ENCODE measurements at places on chromosomes 12 and 14.

GRCh38 chr14:30389134-30389876 lies 169.7 kb upstream of the G2E3 start:
- peak; percentile 6 for DNase-seq

GRCh38 chr12:122021822-122022392 lies at the start of gene BCL7A:
TSS of gene BCL7A (plus strand) at chr12:122021884. CDS start at chr12:122022092, 208 bp downstream.
- peak; percentile 69 for DNase-seq

- DNase-seq = peak; percentile 10
Measured at GRCh38 chr14:83300476-83301064, 1766.9 kb upstream of the SEL1L start.

DNA sequence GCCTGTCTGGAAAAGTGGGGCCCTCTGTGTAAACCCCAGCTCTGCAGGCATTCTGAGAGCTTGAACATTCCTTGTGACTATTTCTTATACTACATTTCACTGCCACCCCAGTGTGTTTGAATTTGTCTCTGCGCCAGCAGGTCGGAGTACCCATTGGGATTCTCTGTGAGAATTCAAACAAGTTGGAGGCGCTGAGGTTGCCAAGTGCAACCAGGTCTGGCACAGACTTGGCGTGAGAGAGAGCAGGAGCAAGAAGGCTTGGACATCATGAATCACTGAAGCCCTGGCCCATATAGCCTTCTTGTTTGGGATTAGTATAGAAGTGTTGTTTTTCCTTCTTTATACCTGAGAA lies 33.0 kb upstream of the ATP2A2 start:
- peak; percentile 53 for DNase-seq

DNA sequence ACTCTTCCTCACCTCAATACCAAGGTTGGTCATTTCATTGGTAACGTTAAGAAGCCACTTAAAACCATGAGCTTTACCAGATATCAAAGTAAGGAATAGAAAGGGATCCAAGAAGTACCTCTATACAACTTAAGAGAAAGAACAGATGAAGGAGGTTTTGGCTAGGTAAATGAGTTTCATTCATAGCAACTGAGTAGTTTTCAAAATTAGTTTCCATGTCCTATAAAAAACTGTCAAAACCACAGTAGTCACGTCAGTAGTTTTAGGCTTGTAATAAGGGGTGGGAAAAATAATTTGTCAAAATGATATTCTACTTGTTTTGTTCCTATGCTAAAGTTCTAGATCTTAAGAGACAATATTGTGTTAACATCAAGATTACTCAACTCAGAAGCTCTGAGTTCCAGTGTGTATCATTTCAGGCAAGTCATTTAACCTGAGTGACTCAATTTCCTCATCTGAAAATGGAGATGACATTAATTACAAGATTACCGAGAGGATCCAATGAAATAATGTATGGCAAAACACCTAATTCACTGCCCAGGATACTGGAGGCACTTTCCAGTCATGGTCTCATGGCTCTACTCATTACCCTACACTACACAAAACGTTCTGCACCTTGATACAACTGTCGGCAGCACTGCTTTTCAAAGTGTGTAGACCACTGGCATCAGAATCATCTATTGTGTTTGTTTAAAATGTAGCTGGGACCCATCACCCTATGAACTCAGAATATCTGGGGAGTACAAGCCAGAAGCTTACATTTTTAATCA lies 24.1 kb upstream of the SLC6A13 start:
- DNase-seq = no peak

DNA sequence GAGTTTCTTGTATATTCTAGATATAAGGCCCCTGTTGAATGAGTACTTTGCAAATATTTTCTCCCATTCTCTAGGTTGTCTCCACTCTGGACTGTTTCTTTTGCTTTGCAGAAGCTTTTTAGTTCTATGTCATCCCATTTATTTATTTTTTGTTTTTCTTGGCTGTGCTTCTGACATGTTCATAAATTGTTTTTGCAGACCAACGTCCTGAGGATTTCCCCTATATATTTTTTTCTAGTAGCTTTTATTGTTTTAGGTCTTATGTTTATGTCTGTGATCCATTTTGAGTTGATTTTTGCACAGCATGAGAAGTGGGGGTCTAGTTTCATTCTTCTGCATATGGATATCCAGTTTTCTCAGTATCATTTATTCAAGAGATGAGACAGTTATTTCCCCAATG lies 70.4 kb upstream of the BTG1 start:
- no peak for DNase-seq

- no peak for DNase-seq
Measured at GRCh38 chr14:69941768-69942742, 62.8 kb downstream of the SMOC1 start.

GRCh38 chr14:59704054-59704645 lies 127.5 kb upstream of the CCDC175 start:
- no peak for DNase-seq

DNA sequence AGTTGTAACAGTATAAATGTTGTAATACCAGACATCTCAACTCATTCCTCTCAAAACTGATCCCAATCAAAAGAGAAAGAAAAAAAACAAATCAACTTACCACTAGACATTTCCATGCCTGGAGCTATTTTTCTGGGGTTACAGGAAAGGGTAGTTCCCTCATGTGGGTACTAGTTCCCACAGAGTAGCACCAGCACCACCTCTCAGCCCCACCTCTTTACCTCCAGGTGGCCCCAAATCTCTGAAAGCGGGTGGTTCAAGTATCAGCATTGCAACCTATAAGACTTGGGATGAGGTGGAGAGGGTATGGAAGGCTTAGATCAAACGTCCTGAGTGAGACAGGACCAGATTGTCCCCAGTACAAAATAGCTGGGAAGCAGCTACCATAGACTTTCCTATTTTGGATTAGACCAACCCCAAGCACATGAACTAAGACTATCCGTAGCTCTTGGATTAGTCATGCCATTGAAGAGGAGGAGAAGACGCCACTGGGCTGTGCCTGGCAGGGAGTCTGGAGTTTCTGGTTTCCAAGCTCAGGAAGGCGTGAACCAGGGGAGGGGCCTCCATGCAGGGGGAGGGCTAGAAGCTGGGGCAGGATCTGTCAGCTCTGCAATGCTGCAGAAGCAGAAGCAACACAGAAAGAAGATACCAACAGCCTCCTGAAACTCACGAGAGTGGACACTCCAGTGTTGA lies at the start of gene SLC39A2:
Gene SLC39A2 (plus strand): TSS at position 620 of the 693 bp plus-strand sequence. CDS start 154 bp downstream, outside the sequence.
- no peak for DNase-seq

GRCh38 chr14:105591052-105591451 lies 64.7 kb downstream of the TMEM121 start:
- DNase-seq = no peak

GRCh38 chr12:32477714-32478113 lies 78.4 kb downstream of the FGD4 start:
- DNase-seq = no peak

DNA sequence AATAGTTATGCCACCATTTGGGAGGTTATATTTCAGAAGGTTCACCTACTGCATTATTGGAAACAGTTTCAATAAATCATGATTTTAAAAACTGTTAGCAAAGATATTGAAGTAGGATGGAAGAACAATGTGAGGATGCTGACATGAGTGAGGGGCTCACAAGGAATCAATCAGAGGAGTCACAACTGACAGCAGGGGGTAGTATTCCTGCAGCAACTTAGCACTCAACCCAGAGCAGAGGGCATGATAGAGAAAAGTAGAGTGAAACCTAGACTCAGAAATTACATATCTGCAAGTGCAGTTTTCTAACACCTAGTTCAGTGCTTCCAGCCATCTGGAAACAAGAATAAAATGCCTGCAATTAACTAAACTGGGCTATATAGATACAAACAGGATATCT lies 772.5 kb upstream of the USP15 start:
- no peak for DNase-seq

- DNase-seq = peak; percentile 19
Measured at GRCh38 chr12:80166751-80167150, 67.4 kb downstream of the OTOGL start.

DNA sequence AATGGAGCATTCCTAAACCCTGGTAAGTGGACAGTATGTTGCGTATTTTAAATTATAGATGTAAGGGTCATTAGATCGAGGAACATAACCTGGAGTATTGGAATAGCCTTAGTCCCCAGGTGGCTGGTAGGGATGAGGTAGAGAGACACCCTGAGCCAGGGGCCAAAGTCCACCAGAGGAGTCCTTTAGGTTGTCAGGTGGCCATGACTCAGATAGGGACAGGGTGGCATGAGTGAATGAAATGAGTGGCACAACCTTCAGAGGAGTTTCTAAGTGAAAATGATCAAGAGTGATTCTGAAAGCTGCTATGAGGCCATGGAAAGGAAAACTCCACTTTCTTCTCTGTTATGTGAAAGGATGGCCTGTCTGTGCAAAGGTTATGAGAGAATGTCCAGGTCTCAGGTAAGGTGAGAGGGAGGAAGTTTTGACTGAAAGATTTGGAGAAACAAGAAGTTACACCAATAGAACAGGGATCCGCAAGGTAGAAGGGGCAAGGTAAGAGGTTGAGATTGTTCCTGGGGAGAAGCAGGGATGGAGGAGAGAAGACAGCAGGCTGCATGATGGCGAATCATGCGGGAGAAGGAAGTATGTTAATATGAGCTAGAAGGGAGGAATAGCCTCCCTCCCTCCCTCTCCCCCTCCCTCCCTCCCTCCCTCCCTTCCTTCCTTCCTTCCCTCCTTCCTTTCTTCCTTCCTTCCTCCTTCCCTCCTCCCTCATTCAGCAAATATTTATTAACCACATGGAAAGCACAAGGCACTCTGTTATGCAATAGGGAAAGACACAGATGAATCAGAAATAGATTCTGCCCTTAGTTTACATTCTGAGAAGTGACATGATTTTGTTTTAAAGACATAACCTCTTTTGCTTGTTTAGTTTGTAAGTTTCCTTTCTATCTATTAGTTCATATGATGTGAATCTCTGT lies 14.0 kb upstream of the RIPK3 start:
- no peak for DNase-seq

GRCh38 chr12:467591-467990 lies 7.9 kb downstream of the B4GALNT3 start:
- no peak for DNase-seq

GRCh38 chr14:30796707-30797106 lies 77.7 kb upstream of the COCH start:
- no peak for DNase-seq

GRCh38 chr12:42918443-42918842 lies 328.9 kb upstream of the PRICKLE1 start:
- no peak for DNase-seq

GRCh38 chr14:99182548-99183250 lies 89.3 kb downstream of the BCL11B start:
- DNase-seq = no peak

GRCh38 chr12:83143950-83144349 lies 457.2 kb downstream of the TMTC2 start:
- no peak for DNase-seq

DNA sequence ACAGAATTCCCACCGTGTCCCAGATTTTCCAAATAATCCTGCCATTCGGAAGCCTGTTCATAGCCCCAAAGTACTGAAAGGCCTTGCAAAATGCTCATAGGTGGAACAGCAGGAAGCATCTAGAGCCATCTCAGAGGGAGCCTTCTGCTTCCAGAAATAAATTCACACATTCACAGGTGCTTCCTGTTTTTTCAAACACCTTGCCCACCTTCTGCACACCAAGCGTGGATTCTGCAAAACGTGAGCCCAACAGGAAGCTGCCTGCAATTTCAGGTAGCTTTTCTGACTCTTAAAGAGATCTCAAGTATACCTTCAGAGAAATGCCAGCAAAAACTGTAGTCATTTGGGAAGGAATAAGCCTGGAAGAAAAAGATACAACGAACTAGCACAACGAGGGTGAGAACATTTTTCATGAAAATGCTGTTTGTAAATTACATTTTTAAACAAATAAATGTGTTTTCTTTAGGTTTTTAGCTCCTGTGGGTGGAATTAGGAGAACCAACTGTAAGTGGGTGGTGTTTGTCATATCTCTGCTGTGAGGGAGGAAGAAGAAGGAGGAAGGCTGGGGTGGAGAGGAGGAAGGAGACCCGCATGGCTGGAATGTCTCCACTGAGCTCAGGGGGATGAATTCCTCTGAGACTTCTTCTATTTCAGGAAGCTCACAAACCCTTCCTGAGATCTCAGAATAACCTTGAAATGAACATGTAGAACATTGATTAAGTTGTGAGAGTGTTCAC lies at the start of gene IFNG-AS1:
Gene IFNG-AS1 (plus strand): TSS at position 264 of the 737 bp plus-strand sequence.
- DNase-seq = no peak

- peak; percentile 17 for DNase-seq
Measured at GRCh38 chr14:39488600-39488999, 56.4 kb upstream of the FBXO33 start.

GRCh38 chr12:105706321-105706972 lies 376.0 kb downstream of the C12orf75 start:
- DNase-seq = peak; percentile 83

DNA sequence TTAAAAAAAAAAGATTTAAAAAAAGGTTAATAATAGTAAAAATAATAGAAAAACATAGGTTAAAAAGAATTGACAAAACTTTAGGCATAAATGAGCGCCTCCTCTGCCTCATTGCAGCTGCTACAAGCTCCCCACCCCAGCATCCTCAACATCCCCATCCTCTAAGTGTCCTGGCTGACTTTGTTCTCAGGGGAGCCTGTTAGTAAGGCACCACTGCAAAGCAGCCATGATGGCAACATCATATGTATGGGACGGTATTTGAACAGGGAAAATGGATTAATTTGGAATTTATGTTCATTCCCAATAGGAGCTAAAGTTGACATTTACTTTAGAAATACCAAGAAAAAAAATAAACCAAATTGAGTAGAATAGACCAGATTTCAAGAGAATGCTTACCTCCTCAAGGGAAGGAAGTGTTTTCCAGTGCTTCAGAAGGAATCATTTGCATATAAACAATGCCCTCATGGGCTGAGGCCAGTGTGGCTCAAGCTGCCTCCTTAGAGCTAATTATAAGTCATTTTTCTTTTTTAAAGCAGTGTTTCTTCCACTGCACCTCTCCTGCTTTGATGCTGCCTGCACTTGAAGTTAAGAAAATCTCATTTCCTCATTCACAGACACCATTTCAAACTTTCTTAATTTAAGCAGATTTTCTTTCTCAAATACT lies 59.6 kb downstream of the DACT1 start:
- no peak for DNase-seq

DNA sequence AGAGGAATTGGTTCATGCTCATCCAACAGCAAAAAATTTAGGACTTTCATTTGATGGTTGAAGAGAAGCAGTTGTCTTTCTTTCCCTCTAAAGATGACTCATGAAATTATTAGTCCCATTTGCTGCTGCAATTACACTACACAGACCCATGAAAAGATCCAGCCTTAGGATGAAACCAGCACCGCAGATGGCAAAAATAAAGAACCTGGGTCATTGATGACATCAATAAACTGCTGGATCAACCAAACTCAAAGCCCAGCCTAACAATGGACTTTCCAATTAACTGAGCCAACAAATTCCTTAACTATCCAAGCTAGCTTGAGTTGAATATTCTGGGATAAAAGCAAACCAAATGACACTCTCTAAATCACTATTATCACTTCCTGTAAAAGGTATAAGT lies 20.7 kb downstream of the DICER1 start:
- no peak for DNase-seq

DNA sequence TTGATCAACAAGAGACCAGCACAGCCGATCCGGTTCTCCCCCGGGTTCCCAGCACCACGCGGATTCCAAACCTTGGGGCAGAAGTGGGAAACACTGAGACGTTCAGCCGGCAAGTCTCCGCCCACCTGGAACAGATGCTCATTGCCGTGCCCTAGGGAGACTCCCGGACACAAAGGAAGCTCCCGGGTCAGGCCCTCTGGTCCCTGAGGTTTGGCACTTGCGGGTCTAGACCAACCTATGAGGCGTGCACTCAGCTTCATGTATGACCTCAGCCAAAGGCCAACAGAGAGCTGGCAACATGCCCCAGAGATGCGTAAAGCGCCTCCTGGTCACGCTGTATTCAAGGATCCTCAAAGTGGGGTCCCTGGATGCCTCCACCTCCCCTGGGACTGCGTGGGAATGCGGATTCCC lies 2.5 kb downstream of the RIMBP2 start:
- DNase-seq = no peak

- DNase-seq = no peak
Measured at GRCh38 chr14:77302926-77303325, 17.8 kb downstream of the POMT2 start.
